Pancreas (tissue), 10 donors: ENCODE measurements at places on chromosomes 5 and 9. TPM values are rescaled to one million over a fixed set of nuclear protein-coding genes. Genes with fewer than 3 reads are reported as not detected.
A peak's percentile ranks its signal among the peaks of the same experiment; 100 is the strongest.

Gene IL33
- 3.4 TPM for polyA plus RNA-seq

Gene FBN2
- 0.04 TPM for polyA plus RNA-seq

DNA sequence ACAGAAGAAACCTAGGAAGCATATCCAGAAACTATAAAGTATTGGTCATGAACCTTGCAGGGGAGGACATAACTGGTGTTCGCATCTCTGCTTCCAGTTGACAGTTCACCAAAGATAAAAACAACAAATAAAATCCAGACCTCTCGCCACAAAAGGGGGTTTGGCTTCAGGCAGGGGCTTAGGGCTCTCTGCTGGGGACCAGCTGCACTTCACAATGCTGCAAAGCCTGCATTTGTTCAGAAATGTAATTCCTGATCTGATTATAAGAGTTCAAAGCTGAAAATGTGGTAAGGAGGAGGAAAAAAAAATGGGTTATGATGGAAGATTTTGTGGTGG lies 79.0 kb downstream of the PDE4D start:
- no peaks in the 10 kb centered on the region for H3K36me3 ChIP-seq
- H3K4me1 ChIP-seq, result no peaks in the 10 kb centered on the region
- H3K27me3 ChIP-seq, result no peaks in the 10 kb centered on the region
- H3K4me3 ChIP-seq, result no peak overlapping the region
- no peak for DNase-seq

- H3K36me3 ChIP-seq, result no peaks in the 10 kb centered on the region
- no peak overlapping the region for H3K27ac ChIP-seq
Measured at GRCh38 chr5:6829150-6829784, 116.0 kb downstream of the TENT4A start.

- H3K27ac ChIP-seq, result no peak overlapping the region
- H3K27me3 ChIP-seq, result no peaks in the 10 kb centered on the region
- H3K4me3 ChIP-seq, result no peak overlapping the region
- peak; percentile 15 for DNase-seq
- H3K4me1 ChIP-seq, result no peaks in the 10 kb centered on the region
Measured at GRCh38 chr9:31542384-31543055, 841.9 kb upstream of the ACO1 start.
